ENCODE measurements at places on chromosomes 7 and 10.

- DNase-seq: no peak
Observed at GRCh38 chr10:127302343-127302742, 106.0 kb upstream of the INSYN2A start.

GRCh38 chr10:59383908-59384307, 21.6 kb upstream of the FAM13C start:
- no peak for DNase-seq

GRCh38 chr7:7122033-7122478, 60.3 kb upstream of the C1GALT1 start:
- DNase-seq: no peak

DNA sequence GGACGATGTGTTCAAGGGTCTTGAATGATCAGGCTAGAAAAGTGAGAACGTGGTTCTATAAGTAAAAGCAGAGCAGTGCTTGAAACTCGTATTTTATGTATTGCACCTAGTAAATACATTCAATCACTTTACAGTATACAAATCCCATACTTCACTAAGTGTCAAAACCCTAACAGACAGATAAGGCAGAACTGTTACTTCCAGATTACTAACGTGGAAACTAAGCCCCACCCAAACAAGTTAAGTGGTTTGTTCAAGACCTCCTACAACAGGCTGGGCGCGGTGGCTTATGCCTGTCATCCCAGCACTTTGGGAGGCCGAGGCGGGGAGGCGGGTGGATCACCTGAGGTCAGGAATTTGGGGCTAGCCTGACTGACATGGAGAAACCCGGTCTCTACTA, 9.2 kb upstream of the MYO1G start:
- no peak for DNase-seq

GRCh38 chr10:47339759-47340607, 8.2 kb upstream of the RBP3 start:
- DNase-seq: no peak

- DNase-seq: no peak
Observed at GRCh38 chr10:105691811-105692210, 1050.7 kb downstream of the SORCS3 start.

DNA sequence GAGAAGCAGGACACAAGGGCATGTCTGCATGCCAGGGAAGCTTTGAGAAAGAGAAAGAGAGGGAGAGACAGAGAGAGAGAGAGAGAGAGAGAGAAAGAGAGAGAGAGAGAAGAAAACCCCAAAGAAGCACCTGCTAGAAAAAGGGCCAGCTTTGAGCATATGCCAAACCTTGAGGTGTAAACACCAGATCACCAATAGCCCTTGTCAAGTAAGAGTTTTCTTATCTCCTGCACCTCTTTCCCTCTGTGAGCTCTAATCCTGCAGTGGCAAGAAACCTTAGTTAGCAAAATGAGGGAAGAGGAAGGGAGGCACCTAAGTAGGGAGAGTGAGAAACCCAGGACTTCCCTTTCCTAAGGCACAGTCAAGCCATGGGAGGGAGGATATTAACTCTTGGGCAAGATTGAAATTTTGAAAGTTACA, 11.3 kb upstream of the TRDMT1 start:
- no peak for DNase-seq

DNA sequence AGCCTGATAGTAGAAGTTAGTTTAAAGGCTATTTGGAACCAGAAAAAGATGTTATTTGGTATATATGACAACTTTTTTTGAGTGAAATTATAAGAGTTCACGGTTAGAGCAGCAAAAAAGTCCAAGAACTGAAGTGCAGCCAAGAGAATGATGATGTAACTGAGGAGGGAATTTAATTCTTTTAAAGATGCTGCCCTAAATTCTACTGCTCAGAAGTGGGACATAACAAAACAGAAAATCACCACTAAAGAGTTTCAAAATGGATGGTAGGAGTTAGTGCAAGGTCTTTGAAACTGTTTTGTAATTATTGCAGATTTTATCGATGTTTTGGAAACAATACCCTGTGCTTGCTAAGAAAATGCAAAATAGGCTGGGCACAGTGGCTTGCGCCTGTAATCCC, 6.5 kb downstream of the SAMD8 start:
- no peak for DNase-seq

GRCh38 chr10:48594803-48595538, 9.9 kb downstream of the ARHGAP22 start:
- no peak for DNase-seq

DNA sequence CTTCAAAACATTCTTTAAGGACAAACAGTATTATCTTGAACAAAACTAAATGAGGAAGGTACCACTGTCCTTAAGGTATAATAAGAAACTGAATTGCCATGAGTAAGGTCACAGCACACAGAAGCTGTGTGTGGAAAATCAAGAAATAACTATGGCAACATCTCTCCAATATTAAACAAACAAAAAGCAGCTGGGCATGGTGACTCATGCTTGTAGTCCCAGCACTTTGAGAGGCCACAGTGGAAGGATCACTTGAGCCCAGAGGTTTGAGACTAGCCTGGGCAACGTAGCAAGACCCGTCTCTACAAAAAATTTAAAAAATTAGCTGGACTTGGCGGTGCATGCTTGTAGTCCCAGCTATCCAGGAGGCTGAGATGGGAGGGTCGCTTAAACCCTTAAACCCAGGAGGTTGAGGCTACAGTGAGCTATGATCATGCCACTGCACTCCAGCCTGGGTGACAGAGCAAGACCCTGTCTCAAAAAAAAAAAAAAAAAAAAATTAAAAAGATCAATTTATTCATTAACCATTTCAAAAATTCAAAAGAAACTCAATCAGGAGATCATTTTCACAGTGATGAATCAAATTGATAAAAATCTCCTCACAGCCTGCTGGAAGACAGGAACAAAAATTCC, 195.4 kb downstream of the SKIDA1 start:
- no peak for DNase-seq

DNA sequence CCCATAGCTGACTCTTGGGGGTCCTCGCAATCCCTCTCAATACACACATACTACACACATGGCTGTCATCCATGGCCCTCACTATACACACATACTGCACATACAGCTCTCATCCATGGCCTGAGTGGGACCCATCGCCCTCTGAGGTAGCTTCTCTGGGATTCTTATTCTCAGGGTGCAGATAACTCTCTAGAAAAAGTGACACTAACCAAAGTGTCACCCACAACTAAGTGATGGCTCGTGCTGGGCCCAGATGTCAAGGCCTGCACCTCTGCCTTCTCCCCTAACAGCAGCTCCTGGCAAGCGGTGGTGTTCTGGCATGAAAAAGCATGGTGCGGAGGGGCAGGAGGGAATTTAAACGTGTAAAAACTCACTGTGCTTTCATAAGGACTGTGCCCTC, 62.7 kb upstream of the ZPBP start:
- peak; percentile 41 for DNase-seq

DNA sequence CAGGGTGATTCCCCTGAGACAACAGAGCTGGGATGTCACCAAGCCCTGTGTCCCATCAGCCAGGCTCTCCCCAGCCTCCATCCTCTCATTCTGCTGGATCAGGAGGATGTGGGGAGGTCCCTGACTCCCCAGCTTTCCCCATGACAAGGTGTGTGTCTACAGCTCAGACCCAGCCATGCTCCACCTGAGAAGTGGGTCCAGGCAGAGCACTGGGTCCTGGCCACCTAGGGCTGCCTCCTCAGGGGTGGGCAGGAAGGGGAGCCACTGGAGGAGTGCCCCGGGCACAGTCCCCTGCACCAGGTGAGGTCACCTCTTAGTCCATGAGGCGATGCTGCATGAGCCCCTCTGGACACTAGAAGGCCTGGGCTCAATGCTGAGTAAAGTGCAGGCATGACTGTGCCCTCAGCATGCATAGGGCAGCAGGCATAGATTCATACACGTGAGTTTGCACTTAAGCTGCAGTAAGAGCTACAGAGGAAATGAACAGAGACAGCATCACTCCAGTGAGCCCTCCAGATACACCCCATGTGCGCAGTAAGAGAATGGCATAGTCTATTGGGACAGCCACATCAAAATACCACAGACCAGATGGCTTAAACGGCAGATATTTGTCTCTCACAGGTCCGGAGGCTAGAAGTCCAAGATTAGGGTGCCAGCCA, 48.3 kb downstream of the ALOX5 start:
- no peak for DNase-seq

DNA sequence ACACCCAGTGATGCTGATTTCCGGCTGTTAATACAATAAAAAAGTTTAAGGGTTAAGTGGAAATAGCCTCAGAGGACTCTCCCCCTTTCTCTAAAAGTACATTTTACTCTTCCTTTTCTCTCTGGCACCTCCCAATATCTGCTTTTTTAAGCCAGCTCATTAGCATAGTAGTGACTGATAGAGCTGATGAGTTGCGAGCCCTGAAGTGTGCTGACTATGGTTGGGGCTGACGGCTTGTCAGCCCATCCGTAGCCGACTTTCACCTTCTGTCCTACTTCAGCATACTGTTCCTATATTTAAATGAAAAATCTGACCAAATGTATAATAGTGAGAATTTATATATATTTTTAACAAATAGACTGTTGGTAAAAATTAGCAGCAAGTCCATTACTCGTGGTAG, 80.0 kb downstream of the SHH start:
- no peak for DNase-seq

- no peak for DNase-seq
Observed at GRCh38 chr7:158880973-158881372, 24.6 kb downstream of the DYNC2I1 start.

GRCh38 chr7:158495786-158496185, 91.8 kb downstream of the PTPRN2 start:
- no peak for DNase-seq

GRCh38 chr7:43083106-43083505, 29.3 kb upstream of the HECW1 start:
- no peak for DNase-seq

GRCh38 chr7:80288175-80289122, 153.8 kb downstream of the GNAI1 start:
- DNase-seq: no peak

GRCh38 chr7:25877802-25878789, 273.9 kb upstream of the NFE2L3 start:
- DNase-seq: no peak

GRCh38 chr7:158550394-158550700, 37.3 kb downstream of the PTPRN2 start:
- DNase-seq: no peak

DNA sequence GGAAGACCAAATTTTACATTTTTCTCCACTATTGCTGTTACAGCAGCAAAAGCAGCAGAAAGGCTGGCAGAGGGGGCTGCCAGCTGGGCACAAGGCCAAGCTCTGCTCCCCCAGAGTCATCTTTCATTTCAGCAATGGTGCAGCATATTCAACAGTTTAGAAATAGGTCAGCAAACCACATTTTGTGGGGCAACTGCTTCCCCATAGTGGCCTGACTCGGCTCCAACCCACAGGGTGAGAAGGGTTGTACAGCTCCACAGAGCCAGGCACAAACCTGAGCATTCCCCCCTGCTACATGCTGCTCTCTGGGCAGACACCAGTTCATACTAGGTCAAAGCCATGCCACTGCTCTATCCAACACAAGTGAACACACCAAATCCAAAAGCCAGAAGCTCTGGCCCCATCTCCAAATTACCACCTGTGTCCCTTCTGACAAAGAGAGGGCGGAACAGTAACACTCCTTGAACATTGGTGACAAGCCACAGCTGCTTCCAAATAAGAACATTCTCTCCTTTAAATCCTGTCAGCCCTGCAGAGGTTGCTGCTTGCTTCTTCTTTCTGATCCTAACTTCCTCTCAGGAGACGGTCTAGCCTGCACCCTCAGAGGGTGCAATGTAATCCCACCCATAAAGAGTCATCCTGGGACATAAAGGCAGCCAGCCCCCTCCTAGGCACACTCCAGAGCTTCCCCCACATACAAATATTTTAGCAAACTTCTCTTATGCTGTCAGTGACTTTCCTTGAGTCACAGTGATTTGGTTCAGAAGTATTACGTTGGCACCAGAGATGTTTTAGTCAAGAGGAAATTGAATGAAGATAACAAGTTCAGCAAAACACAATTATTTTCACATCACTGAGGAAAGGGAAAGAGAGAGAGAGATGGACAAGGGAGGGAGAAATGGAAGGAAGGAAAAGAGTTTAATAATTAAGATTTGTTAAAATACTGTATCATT, 39.0 kb upstream of the SLIT1 start:
- DNase-seq: peak; percentile 57

- DNase-seq: no peak
Observed at GRCh38 chr10:59687657-59688056, 22.0 kb downstream of the SLC16A9 start.

GRCh38 chr7:50307368-50308032, 3.0 kb downstream of the IKZF1 start:
- DNase-seq: no peak

DNA sequence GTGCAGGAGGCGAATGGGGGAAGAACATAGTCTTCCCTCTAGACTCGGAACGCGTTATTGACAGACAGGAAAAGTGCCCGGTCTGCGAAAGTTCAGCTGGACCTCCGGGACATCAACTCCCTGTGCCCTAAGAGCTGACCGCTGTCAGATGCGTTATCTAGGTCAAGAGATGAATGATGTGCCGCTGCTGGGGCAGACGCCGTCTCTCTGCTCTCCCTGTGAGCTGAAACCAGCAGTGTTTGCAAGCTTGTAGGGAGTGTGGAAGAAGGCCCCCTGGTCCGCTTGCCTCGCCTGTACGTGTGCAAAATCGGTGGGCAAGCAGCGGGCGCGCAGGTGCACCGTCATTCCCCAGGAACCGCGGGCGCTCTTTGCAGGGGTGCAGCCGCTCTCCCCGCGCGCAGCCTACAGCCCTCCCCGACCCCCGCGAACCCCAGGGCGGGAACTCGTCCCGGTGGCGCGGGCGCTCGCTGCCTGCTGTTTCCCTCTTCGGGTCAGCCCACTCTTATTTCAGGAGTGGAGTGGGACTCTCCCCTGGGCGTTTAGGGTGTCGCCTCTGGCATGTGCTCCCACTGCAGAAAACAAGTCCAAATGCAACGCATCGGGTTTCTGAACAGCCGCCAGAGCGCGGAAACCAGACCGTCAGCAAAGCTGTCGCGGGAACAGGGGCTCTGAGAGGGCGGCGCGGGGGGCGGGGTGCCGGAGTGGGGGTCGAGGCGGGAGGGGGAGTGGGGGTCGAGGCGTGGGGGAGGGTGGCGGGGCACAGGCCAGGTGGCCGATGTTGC, 1.8 kb upstream of the PFKFB3 start:
- DNase-seq: no peak

DNA sequence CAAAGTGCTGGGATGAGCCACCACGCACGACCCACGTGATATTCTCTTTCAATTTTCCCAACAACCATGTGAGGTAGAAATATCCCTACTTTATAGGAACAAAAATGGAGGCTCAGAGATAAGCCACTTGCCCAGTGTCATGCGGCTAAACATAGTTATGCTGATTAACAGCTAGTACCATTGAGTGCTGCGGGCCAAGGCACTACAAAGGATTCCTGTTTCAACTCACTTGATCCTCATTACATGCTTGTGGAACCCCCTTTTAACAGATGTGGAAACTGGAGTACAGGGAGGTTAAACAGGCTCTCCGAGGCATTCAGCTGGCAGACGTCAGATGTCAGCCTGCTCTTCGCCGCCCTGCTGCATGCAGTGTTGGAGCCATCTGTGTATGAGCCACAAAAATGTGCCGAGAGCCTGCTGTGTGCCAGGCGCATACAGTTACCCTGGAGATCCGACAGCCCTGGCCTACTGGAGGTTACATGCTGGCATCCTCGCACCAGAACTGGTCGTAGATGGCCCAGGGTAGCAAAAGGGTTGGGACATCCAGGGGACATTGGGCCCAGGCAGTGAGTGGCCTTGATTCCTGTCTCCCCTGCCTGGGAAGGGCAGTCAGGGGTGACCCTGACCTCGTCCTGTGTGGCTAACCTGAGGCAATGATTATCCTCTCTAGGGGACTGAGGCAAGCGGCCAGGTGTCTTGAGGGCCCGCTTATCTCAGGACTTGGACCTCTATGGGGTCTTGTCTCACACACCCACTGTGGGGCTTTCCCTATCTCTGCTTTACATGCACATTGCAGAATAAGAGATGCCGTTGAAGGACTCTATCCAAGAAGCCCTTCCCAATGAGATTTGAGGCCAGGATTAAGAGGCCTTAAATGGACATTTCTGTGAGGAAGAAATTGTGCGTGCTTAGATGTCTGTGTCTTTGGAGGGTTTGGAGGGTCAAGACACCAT, 18.5 kb upstream of the SRGN start:
- DNase-seq: no peak

Measured in T-helper 2 cell (primary cell).